NCI-H82 (cell line): ENCODE measurements at places on chromosomes 12 and 14.

- no peak for DNase-seq
Measured at GRCh38 chr12:15273896-15274295, 48.4 kb upstream of the PTPRO start.

DNA sequence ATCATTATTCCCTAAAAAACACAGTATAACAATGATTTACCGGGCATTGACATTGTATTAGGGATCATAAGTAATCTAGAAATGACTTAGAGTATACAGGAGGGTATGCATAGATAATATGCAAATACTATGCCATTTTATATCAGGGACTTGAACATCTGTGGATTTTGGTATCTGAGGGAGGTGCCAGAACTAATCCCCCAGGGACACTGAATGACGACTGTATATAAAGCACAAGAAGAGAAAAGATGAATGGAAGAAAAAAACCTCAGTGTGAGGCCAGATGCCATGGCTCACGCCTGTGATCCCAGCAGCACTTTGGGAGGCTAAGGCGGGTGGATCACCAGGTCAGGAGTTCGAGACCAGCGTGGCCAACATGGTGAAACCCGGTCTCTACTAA is 25.5 kb upstream of the COX6A1 start:
- peak; percentile 67 for DNase-seq

DNA sequence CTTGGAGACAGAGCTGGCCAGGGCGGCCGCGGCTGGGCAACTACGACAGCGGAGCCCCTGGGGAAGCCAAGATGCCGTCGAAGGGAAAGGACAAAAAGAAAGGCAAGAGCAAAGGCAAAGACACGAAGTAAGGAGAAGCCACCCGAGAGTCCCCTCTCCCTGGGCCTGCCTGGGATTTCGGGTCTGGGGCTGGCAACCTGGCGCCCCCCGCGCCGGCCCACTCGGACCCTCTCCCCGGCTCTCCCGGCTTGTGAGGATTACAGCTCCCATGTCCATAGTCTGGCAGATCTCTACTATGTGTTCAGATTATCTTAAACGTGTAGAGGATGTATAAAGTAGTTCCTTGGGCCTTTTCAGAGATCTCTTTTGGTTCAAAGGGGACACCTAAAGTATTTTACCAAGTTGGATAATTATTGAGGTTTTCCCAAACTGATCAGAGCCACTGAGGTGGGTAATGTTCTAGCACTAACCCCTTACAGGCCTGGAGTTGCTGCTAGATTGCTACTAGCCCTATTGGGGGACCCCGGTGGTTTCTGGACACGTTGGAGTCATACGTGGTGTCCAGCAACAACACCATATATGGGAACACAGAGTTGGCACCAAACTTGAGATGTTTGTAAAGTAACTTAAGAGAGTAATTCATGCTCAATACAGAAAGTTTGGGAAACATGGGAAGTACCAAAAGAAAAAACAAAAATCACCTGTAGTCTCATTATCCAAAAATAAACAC is 424 bp downstream of the BBOF1 start:
- DNase-seq = no peak

DNA sequence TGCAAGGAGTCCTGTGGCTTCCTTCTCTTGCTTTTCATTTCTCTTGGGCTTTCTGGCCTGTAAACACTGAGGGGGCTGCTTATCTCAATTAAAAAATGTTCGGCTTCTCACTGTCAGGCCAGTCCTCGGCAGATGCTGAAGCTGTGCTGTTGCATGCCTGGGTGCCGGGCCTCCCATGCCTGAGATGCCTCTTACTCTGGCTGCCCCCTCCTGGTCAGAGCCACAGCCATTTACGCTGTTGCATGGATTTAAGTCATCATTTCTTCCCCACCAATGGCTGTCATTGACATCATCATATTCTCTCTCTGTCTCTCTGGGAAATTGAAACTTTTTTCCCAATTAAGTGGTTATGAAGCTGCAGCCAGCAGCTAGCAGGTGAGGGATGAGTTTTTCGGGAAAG is 53.7 kb downstream of the FOXN4 start:
- peak; percentile 62 for DNase-seq

DNA sequence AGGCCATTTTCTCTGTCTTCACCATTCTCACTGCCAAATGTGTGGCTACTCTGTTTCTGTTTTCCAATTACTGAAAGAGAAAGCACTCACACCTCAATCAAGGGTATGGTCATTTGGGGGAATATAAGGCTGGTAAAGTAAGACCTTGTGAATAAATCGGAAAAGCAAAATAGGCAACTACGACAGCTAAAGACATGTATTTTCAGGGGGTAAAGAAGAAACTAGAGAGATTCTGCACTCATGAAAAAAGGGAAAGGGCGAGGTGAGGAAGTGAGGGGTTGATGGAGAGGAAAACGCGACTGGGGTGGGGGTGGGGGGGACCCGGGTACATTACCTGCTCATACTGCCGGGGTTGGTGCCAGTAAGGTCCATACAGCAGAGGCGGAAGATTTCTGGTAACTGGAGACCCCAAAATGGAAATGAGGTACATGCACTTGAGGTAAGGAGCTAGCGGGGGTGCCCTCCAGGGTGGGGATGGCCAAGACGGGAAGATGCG is 19.3 kb downstream of the CHD8 start:
- no peak for DNase-seq

GRCh38 chr12:103680591-103681141 is 93.6 kb downstream of the STAB2 start:
- DNase-seq = peak; percentile 77

GRCh38 chr14:55781046-55781445 is 201.0 kb downstream of the KTN1 start:
- no peak for DNase-seq

- no peak for DNase-seq
Measured at GRCh38 chr12:71799106-71799505, 40.5 kb upstream of the TBC1D15 start.

- peak; percentile 93 for DNase-seq
Measured at GRCh38 chr14:44988694-44989093, 26.7 kb downstream of the TOGARAM1 start.

DNA sequence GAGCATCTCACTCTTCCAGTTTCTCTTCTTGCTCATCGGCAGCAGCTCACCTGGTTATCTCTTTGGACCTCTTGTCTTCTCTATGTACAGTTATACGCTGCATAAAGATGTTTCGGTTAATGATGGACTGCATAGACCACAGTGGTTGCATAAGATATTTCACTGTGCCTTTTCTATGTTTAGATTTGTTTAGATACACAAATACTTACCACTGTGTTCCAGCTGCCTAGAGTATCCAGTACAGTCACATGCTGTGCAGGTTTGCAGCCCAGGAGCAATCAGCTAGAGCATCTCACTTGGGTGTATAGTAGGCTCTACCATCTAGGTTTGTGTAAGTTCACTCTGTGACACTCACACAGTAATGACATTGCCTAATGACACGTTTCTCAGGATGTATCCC is 57.6 kb downstream of the FBXL14 start:
- DNase-seq = no peak

DNA sequence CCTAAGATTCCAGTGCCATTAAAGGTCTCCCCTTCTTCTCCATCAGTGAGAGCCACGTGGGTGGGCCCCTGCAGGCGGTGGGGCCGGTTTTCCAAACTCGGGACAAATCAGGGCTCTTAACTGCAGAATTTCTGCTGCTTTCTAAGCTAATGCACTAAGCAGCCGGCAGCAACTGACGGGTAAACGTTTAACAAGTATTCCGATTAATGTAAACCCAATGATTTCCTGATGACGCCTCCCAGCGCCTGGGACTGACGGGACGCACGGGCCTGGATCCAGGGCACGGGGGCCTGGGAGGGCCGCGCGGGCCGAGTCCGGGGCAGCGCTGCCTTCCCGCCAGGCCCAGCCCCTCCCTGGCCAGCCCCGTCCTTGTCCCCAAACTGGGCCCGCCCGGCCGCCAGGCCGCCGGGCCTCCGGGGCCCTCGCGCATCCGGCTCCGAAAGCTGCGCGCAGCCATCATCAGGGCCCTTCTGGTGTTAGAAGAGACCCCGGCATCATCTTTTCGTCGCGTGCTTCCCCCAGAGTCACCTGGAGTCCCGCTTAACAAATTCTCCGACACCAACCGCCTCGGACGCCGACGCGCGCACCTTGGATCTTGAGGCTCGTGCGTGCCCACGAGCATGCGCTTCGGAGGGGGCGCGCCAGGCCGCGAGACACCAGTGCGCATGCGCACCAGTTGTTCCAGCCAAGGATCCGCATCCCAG is at the start of gene MLH3:
Gene MLH3, minus strand, starts transcription at position 616 of the 704 bp plus-strand sequence. CDS start 1,812 bp downstream, outside the sequence.
- peak; percentile 69 for DNase-seq

DNA sequence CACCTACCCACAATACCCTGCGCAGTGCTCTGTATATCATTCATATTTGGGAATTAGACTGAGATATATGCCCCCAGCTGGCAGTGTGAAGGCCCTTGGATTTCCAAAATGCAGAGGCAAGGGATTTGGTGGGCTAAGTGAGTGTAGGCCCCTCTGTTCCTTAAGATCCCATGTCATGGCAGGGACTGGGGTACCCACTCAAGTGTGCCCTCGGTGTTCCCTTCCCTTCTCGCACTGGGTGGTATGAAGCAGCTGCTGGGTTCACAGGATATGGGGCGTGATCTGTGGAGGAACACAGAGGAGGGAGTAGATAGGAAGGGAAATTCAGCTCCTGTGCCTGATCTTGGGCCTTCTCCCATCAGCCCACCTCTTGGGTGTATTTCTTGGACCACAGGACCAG is 63.1 kb upstream of the VASH1 start:
- DNase-seq = no peak

- DNase-seq = no peak
Measured at GRCh38 chr12:51017452-51017851, 8.7 kb downstream of the SLC11A2 start.

DNA sequence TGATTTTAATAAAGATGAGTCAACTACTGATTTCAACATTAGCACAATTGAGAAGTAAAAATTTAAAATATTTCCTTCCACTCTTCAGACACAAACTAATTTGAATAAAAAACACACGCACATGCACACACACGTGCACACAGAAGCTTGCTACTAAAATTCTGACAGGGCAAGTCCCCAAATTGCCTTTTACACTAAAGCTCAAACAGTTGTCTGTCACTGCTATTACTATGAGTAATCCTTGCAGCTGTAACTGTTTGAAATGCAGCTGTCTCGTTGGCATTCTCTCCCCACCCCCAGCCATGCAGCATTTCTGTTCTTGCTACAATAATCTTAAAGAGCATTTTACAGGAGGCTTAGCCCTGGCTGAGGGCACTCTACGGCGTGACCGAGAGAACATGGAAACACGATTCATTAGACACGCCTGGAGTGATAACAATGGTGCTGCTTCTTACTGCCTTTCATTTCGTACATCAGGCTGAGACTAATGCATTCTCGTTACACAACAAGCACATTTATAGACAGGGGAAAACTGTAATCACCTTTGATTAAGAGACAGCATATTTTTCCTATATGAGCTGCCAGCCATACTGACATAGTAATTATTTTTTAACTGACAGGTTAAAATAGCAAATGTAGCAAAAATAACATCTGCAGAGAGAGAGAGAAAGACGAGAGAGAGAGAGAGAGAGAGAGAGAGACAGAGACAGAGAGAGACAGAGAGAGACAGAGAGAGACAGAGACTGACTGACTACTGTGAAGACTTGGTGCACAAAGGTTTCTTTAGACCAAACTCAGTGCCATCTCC is 153.8 kb downstream of the MED13L start:
- DNase-seq = peak; percentile 92

- DNase-seq = peak; percentile 69
Measured at GRCh38 chr12:107092669-107093416, 506 bp downstream of the CRY1 start.

DNA sequence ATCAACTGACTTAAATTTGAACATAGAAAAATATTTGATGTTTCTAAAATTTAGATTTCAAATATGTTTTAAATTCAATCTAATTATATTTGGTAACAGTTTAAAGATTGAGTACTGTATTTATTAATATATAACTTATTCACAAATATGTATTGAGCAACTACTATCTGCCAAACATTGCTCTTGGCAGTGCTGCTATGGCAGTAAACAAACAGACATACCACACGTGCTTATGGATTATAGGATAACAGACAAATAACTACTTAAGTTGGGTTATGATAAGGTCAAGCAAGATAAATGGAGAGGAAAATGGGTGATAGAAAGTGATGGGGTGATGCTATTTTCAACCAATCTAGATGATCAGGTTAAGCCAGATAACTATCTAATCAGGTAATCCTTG is 538.1 kb downstream of the C12orf50 start:
- DNase-seq = peak; percentile 23

DNA sequence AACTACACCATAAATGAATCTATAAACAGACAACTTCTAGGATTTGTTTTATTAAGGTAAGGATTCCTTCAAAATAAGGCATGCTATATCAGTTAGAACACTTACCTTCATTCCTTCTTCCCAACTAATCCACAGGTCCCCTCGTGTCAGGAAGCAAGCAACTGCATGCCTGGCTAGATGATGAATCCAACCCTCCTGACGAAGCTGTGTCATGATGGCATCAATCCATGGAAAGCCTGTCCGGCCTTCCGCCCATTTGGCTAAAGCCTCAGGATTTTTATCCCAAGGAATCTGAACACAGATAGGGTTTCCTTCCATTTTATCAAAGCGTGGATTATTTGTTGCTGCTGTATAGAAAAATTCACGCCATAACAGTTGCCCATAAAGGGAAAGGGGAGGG is 12.5 kb upstream of the MTERF2 start:
- no peak for DNase-seq

DNA sequence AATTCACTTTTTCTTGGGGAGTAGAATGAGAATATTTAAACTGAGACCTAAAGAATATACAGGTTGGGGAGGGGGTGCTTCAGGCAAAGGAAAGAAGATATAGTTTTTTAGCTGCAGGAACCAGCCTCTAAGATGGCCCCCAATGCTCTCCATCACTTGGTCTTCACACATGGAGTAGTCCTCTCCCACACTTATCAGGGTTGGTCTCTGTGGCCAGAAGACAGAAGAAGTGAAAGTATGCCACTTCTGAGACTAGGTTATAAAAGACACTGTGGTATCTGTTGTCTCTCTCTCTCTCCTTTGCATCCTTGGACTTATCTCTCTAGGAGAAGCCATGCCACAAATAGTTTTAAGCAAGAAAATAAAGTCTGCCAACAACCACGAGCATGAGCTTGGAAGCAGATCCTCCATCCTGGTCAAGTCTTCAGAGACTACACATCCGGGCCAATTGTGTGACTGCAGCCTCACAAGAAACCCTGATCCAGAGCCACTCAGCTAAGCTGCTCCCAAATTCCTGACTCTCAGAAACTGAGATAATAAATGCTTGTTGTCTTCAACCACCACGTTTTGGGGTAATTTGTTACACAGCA is 18.0 kb downstream of the PUS7L start:
- no peak for DNase-seq

- DNase-seq = no peak
Measured at GRCh38 chr14:82755923-82756322, 1222.3 kb upstream of the SEL1L start.

- no peak for DNase-seq
Measured at GRCh38 chr12:32171211-32171610, 64.6 kb downstream of the BICD1 start.

- peak; percentile 16 for DNase-seq
Measured at GRCh38 chr12:117100251-117100650, 1.0 kb upstream of the TESC start.

GRCh38 chr14:76644855-76645518 is 116.3 kb upstream of the VASH1 start:
- peak; percentile 76 for DNase-seq
